ENCODE measurements at places on chromosomes 1 and 21.

GRCh38 chr1:12129624-12130023, 37.2 kb upstream of the TNFRSF1B start:
- no peak for DNase-seq

- DNase-seq = no peak
These were observed 19.4 kb downstream of the NADK start for GRCh38 chr1:1758692-1759455.

GRCh38 chr1:53369761-53370160, 41.9 kb upstream of the LRP8 start:
- no peak for DNase-seq

DNA sequence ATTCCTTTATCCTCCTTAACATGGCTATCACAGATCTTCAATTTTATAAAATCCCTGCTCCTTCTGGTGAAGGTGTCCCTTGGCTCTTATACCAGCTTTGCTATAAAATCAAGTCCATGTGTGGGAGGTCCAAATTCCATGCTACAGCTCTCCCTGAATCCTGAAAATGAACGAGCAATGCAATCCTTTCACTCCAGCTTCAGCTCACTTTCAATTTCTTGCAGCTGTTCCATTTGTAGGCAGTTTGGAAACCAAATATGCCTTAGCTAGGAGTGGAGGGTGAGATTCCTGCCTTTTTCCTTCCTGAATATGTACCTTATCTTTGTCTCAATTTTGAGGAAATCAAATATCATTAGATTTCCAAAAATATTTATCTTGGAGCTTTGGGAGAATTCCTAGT, 402.6 kb downstream of the TTLL7 start:
- DNase-seq = no peak

- DNase-seq = no peak
These were observed 5.4 kb upstream of the NTNG1 start for GRCh38 chr1:107135463-107135862.

DNA sequence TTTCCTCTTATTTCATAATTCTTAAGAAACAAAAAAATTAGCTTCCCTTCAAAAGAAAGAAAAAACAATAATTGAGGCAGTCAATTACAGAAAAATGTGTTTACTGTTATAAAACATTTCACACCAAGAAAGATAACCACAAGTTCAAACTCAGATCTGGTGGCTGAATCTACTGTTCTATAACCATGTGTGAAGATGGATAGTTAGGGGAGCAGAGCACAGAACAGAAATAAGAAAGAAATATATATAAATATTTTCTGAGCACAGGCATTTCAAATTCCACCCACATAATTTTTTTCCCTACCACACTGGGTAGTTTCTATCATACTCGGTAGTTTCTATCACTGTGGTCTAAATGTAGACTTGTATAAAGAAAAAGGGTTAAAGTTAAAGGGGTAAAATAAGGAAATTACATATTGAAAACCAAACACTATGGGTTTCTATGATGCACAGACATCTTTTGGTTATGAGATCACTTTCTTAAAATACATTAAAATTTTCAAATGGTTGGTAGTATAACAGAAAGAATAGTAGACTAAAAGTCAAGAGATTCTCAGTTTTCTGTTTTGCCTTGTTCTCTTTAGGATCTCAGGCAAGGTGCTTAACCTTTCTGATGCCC, 10.8 kb downstream of the LYST start:
- DNase-seq = no peak

GRCh38 chr1:34696230-34696629, 58.6 kb upstream of the GJB5 start:
- DNase-seq = no peak

- DNase-seq = no peak
These were observed 21.2 kb downstream of the MACO1 start for GRCh38 chr1:25451908-25452307.
